Cortex of kidney (tissue), 1 donor: ENCODE measurements at places on chromosomes 2 and 18.

DNA sequence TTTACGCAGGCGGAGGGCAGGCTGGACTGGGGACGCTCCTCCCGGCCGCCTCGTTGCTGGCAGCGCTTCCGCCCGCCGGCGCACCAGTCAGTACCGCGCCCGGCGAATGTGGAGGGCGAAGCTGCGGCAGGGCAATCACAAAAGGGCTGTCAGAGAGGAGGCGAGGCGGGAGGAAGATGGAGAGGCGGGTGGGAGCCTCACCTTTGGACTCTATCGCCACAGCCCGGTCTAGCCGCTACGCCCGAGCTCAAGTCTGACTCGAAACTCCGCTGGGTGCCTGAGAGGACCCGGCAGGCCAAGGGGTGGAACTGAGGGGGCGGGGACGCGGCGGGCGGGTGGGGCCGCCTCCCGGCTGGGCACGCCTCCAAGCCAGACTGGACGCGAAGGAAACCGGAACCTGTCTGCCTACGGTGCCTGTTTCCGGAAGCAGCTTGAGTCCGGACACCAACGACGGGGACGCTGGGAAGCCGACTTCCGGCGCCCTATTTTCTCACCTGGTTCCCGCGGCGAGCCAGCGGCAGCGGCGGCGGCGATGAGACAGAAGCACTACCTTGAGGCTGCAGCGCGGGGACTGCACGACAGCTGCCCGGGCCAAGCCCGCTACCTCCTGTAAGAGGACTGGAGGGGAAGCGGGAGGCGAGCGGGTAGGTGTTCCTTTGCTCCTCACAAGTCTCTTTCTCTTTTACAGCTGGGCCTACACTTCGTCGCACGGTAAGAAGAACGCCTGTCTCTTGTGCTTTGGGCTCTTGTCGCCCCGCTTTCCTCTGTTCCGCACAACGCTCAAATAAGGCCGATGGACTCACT lies at the start of gene RMP24:
RMP24 (plus strand) TSS at position 483 of the 804 bp plus-strand sequence.
- DNase-seq = peak; percentile 50

DNA sequence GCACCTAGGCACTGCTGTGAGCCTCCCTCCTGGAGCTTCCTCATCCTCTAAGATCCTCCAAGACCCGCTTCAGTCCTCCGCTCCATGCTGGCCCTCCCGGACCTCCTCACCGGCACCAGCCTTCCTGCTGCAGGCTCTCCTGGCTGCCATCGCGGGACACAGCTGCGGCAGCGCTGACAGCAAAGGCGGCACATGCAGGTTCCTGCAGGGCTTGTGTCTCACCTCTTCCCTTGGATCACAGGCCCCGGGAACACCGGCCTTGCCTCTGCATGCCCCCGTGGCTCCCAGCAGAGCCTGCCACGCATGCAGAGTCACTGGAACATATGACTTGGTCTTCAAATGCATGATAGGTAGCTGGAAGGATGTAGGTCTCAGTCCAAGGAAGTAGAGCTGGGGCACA lies 67.2 kb downstream of the PTGR3 start:
- no peak for DNase-seq

DNA sequence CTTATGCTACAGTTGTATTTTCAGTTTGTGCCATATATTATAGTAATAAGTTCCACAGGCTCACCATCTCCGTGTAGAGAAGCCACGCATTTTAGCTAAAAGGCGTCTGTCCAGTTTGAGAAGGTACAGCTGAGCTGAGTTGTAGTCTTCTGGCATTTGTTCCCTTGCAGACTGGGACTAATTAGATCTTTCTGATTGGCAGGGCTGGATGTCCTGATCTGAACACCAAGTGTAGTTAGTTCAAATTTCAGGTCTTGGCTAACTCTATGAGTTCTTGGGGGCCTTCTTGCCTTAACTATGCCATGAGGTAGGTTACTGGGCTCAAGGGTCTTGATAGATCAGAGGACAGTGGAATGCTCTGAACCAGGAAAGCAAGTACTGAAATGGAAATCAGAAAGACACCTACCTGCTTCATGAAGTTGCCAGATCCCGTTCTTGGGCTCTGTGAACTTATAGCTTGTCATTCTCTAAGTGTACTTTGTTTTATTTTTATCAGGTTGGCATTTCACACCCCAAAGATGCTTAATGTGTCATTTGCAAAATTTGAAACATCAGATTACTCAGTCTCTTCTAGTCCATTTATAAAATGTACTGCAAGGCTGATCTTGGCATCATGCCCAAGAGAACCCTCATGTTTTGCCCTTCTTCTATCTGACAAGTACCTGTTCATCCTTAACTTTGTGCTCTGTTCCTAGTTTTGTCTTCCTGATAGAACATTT lies 93.7 kb downstream of the PLCL1 start:
- DNase-seq = no peak

- no peak for DNase-seq
Observed at GRCh38 chr2:127415593-127416505, 2.4 kb upstream of the PROC start.

GRCh38 chr2:105397025-105397722 lies 1.7 kb downstream of the FHL2 start:
- DNase-seq = no peak

DNA sequence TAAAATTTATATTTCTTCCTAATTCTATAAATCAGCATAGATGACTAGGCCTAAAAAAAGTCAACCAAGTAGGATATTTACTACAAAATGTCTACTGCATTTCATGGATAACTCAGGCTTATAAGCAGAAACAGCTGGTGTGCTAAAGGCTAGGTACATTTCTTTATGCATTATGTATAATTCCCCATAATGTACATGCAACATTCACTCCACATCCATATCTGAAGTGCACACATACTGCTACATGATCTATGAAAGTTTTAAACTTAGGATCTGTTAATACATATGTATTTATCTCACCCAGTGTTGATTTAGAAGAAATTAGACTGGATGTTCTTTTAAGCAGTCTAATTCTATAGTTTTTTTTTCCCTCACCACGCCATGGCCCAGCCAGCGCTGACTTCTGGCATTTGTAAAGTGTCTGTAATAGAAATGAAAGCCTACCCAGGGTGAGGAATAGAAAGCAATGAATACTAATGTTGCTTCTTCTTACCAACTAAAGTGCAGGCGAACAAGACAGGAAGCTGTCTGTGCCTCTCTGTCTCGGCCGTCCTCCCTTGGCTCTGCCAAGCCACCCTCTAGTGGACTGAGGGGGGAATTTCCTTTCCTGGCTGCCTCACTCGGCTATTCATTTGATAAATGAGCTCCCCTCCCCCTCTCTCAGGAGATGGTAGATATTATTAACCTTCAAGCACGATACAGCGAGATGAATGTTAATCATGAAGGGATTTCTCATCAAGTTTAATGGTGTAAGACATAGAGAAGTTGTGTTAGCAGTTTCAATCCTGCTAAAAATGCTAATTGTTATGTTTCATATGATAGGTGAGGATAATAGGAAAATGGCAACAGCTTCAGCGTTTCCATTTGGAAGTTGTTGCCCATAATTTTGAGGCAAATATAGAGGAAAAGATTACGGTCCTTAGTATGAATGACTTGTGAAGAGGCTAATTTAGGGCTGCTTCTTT lies 384.5 kb downstream of the MTX2 start:
- no peak for DNase-seq

DNA sequence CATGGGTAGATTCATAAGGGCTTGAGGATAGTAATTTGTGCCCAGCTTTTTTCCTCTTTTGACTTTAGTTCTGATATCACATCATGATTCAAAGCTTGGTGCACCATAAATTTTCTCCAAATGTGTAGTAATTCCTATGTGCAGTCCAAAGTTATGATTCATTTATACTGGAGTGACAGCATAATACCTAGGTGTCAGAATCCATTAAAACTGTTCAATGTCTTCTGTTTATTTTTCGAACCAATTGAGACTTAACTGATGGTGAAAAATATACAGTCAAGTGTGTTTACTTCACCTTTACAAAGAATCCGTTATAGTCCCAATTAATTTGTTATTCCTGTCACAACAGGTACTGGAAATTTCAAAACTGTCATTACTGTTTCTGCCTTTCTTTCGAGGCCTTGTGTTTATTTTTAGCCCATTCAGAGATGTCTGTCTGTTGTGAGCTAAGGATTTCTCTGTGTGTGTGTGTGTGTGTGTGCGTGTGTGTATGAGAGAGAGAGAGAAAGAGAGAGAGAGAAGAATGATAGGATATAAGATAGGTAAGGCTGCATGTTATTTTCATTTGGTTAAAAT lies 389.7 kb upstream of the ATP5MC3 start:
- no peak for DNase-seq

DNA sequence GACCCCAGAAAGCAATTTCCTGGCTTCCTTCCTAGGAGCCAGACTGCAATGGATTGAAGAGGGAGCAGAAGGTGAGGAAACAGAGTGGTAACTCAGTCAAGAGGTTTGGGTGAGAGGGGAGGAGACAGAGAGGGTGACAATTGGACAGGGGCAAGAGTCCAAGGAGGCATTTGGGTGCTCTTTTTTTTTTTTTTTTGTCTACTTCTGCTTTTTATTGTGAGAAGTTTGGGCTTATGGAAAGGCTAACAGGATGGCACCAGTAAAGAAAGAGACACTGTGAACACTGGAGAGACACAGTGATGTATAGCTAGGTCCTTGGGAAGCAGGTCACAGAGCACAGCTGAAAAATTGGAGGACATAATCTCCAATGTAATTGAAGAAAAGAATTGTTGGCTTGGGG lies 25.0 kb downstream of the CYBRD1 start:
- no peak for DNase-seq

DNA sequence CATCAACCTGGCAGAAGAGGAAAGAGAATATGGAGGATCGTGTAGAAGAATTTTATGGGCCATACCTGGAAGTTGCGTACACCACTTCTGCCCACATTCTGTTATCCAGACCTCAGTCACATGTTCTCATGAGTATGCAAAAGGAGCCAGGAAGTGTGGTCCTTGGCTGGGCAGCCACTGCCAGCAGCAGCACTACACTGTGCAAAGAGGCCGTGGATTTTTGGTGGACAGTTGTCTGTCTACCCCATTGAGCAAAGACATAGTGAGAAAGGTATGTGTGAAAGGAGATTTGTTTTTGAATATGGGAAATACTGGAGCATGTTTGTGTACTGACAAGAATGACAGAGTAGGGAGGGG lies 68.1 kb downstream of the SDC1 start:
- no peak for DNase-seq

DNA sequence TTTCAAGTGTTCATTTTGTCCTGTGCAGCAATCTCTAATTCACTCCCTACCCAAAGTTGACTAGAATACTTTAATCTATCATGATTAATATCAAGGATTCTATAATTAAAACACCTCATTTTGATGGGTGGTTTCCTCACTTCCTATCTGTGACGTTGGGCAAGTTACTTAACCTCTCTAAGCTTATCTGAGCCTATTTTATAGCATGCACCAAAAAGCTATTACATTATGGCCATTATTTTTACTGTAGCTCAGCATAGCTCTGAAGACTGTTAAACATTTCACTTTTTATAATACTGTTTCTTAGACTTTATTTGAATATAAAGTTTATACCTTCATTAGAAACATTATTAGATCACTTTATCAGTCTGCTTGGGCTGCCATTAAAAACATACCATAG lies 579.6 kb upstream of the NXPH2 start:
- DNase-seq = no peak

DNA sequence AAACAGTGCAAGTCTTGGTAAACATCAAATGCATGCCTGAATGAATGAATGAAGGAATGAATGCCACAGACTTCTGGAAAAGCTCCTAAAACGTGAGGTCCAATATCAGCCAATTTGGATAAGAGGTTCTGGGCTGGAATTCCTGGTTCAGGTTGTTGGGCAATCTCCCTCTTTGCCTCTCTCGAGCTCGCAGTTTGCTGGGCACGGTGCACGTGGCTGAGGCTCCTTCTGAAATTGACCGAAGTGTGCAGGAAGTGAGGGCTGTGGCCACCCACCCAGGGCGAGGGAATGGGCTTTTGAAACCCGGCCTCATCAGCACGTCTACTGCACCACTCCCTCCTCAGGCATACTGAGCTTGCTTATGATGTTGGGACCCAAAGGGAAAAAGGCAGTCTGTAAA lies 288.8 kb upstream of the HS6ST1 start:
- DNase-seq = no peak

DNA sequence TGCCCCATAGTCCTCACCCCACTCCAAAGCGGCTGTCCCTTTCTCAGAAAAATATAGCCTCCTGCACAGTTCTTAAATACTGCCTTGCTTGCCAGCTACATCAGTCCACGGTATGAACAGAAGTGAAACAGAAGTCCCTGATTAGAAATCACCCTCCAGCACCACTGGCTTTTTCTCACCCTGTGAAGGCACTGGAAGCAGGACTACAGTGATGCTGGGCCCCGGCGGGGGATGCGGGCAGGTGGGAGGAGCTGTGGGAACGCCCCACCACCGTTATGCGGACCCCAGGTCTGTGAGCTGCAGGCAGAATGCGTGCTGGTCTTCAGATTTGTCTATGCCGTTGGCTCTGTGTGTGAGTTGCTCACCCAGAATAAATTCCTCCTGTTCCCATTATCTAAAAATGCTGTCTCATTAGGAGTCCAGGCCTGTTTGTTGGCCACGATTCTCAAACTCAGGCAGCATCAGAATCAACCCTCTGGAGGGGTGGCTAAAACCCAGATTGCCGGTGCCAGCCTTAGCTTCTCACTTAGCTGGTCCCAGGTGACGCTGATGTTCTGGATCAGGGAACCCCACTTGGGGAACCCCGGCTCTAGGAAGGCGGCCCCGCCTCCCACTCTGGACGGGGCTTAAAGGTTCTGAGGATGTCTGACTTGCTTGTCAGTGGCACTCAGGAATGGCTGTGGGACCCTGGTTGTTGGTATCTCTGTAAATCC lies 224.8 kb upstream of the PXDN start:
- DNase-seq = no peak

- DNase-seq = no peak
Observed at GRCh38 chr2:71592181-71592711, 138.9 kb downstream of the DYSF start.

DNA sequence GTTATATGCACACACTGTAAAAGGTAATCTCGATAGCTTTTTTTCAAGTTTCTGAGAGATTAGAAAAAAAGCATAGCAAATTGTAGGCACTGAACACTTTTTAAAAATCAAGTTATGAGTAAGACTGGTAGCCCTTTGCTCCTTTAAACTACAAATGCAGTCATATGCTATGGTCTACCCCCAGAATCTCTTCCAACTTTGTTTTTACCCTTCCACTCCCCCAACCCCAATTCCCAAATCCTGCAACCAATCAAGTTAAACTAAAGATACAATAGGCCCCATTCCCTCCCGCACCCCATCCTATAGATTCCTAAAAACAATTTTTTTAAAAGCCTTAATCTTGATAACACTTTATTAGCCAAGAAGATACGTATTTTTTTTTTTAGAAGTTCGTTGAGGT lies 752 bp upstream of the BAZ2B start:
- no peak for DNase-seq

DNA sequence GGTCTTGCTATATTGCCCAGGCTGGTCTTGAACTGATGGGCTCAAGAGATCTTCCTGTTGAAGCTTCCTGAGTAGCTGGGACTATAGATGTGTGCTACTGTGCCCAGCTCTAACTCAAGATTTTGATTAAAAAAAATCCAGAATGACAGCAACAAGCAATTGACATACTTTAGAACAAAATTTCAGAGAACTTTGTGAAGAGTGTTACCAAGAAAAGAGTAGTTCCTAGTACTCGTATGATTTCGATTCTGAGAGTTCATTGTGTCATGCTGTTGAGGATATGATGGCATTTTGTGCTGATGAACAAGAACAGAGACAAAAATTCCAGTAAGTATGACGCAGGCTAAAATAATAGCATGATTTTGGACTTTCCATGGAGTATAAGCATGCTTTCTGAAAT lies 90.2 kb upstream of the TWSG1 start:
- DNase-seq = no peak

GRCh38 chr18:48165111-48165866 lies 234.8 kb upstream of the SMAD2 start:
- DNase-seq = no peak
